ENCODE measurements at places on chromosomes 2 and 18.

GRCh38 chr2:168097431-168097830, 150.0 kb downstream of the STK39 start:
- DNase-seq, result no peak

DNA sequence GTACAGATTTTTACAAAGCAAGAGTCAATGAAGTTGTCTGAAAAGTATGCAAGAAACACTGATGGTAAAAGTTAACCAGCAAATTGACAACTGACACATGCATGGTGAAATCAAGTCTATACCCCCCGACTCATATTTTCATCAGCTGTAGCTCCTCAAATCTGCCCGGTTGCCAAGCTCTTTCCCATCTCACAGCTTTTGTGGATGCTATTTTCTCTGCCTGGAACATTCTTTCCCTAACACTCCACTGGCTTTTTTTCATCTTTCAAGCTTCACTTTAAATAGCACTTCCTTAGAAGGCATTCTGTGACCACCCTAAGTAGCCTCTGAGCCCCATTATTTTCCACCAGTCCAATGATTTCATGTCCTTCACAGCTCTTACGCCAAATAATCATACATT, 18.1 kb downstream of the NBAS start:
- DNase-seq, result no peak

DNA sequence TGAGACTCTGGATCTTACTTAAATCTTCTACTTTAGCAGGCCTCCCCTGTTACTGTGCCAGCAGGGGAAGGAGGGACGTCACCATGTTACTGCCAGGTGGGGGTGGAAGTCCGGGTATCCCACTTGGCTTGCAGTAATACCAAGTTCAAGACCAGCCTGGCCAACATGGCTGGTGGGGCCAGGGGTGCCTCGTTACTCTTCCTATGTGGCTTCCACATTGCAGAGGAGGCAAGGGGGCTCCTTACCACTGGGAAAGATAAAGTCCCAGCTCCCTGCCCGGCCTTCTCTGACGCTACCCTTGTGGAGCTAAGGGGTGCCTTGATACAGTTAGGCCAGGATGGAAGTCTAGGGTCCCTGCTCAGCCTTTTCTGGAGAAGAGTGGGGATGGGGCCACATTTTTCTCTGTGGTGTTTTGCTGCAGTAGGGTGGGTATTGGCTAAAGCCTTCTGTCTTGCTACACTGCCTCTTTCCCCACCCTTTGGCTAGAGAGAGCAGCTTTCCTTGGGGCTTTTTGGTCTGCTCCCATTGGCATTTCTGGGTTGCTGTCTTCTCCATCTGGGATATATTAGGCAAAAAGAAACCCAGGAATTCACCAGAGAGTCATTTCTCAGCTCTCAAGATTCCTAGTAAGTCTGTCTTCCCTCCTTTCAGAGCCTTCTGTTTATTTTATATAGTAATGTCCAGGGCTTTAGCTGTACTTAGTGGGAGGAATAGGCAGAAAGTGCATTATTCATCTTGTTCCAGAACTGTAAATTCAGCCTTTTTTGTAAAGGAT, 21.9 kb downstream of the ELMOD3 start:
- no peak for DNase-seq

- no peak for DNase-seq
Observed at GRCh38 chr2:128379021-128380015, 60.6 kb upstream of the HS6ST1 start.

DNA sequence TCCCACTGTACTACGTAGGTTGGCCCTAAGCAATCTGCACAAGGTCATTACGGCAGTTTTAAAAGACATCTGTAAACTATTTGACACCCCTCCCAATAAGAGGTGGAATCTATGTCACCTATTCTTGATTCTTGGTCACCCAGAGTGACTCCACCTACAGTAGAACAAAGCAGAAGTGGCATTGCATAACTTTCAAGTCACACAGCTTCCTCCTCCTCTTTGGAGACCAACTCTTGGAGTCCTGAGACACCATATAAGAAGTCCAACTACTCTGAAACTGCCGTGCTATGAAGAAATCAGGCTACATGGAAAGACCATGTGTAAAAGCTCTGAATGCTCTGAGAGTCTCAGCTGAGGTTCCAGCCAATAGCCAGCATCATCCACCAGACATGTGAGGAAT, 253.5 kb upstream of the CDH20 start:
- no peak for DNase-seq

DNA sequence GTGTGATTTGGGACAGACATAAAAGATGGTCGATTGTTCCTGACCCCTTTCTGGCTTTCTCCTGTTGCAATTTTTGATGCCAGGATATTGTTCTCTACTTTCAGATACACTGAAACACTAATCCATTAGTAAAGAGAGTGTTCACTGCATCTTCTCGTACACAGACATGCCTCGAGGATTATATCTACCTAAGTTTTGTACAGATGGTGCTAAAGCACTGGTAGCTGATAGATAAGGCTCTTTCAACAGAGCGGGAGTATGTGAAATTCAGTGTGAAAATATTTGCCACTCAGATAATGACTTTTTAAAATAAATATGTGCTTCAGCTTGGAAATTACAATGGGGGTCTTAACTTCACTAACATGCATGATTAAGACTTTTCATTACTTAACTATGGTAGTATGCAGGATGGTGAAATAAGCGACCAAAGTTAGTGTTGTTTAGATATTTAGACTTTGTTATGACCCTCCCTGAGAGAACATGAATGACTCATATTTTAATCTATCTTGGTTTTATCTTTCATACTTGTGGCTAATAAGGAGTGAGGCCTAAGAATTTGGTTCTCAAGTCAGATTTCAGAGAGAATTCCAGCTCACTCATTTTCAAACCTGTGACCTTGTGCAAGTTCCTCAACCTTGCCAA, 474.9 kb downstream of the NRXN1 start:
- DNase-seq, result no peak

DNA sequence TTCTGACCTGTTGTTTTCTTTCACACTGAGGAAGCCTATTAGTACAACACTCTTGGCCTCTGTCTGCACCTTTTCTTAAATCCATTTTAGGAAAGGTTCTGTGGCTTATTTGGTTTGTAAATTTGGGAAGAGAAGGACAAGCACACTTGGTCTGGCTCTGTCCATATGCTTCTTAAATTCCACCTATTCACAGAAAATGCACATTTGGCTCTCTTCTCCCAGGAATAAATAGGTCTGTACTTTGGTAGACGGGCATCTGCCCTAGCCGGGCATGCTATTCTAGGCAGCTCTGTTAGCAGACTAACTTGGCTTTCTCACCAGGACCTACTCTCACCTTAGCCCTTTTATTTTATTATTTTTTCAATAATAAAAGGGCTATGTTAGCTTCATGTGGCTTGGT, 1211.8 kb upstream of the SLC39A10 start:
- no peak for DNase-seq

DNA sequence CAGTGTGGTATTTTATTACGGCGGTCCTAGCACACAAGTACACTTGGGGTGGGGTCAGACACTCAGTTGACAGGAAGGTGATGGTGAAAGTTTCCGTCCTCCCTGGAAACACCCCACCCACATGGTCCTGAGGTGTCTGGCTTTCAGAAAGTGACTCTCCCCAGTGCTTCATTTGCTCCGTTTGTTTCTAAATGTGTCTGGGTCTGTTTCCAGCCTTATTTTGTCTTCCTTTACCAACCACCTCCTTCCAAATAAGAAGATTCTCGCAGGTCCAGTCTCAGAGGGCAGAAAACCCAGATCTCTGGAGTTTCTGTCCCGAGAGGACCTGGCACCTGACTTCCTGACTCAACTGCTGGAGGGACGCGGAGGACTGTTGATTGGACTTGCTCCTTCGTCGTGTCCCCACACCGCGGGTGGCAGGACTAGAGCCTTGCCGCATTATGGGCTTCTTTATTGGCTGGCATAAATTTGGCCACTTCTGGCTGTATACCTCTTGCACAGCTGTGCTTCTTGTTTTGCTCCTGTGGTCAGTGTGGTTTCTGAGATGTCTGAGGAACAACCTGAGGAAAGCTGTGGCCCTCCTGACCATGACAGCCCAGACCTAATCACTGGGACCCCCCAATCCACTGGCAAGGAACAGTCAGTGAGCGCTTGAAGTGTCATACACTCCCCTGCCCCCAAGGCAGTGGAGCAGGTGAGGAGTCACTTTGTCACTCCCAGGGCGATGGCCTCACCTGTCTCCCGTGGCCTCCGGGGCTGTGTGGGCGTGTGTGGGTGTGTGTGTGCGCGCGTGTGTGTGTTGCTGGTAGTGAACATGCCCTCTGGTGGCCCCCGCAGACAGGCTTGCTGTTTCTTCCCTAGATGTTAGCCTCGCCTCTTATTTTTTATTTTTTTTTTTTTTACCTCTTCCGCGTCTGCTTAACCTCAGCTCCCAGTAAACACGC, 45.6 kb downstream of the MEX3C start:
- no peak for DNase-seq

DNA sequence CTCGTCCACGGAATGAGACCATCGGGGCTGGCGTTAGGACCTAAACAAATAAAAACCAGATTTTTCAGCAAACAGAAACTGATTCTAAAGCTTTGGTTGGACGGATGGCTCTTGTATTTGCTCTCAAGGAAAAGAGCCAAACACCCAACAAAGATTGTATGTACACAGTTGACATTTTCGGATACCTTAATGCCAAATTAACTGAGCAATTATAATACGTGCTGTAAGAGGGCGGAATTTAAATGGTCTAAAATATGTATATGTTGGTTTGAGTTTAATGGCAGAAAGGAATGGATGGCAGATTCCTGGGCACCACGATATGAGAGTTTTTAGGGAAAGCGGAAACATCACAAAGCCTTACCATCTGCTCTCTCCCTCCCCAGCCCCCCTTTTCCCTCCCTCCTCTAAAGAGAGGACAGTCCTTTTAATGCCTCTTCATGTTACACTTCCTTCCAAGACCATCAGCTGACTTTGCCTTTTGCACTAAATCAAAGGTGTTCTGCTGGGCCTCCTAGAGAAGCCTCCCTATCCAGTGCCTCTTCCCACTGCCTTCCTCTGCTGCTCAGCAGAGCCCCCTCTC, 33.3 kb downstream of the STAT1 start:
- no peak for DNase-seq

DNA sequence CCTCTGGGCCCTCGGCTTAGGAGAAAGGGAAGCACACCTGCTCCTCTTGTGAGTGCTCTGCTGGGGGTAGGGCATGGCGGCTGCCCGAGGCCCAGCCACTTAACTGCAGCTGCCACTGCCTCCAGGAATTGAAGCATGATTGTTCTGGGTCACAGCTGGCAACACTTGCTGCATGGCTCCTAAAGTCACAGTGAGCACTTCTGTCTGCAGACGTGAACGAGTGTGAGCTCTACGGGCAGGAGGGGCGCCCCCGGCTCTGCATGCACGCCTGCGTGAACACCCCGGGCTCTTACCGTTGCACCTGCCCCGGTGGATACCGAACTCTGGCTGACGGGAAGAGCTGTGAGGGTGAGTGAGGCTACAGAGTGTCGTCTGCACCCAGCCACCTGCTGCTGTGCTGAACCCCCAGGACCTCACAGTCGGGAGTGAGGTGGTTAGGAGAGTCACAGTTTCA, 44.4 kb downstream of the FBLN7 start:
- DNase-seq, result peak; percentile 85

GRCh38 chr2:43898838-43899346, 60.1 kb downstream of the ABCG8 start:
- no peak for DNase-seq

- DNase-seq, result no peak
Observed at GRCh38 chr2:72291059-72291458, 143.4 kb upstream of the CYP26B1 start.

DNA sequence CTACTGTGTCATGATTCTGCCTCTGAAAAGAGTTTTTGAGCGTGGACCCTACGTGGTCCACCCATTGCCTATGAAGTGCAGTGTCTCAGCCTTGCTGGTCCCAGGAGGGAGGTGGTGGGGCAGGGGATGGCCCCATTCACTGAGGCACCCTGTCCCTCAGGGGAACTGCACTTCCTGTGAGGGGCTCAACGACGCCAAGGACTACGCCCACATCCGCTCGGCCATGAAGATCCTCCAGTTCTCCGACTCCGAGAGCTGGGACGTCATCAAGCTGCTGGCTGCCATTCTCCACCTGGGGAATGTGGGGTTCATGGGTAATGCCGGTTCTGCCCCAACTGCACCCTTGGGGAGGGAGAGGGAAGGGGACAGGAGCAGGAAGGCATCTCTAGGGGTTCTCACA, 42.5 kb downstream of the MYO7B start:
- no peak for DNase-seq

DNA sequence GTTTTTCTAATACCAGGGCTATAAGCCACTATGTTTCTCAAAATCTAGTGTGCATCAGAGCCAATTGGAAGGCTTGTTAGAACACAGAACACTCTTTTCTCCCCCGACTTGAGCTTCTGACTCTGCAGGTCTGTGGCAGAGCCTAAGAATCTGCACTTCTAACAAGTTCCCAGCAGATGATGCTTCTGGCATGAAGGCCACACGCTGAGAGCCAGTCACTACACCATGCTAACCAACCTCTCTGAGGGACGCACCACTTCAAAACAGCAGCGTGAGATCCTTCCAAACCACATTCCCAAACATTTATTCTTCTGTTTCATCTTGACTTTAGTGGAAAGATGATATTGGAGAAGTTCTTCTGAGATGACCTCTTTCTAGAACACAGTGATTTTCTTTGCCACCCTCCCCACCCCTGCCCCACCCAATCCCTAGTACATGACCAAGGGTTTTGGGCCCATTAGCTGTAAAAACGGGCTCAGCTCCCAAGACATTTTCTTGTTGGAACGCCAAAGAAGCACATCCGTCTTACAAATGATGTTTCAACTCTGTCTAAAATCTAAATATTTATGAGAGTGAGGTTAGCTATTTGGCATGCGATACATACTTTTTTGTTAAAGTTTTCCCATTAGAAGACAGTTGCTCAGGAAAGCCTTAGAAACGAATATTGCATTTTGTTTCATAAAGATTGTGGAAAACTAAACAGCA, 391.9 kb downstream of the TMEM182 start:
- no peak for DNase-seq

- DNase-seq, result no peak
Observed at GRCh38 chr2:112621790-112622527, 23.8 kb upstream of the SLC20A1 start.

GRCh38 chr2:240958366-240959213, 39.8 kb upstream of the SNED1 start:
- no peak for DNase-seq

DNA sequence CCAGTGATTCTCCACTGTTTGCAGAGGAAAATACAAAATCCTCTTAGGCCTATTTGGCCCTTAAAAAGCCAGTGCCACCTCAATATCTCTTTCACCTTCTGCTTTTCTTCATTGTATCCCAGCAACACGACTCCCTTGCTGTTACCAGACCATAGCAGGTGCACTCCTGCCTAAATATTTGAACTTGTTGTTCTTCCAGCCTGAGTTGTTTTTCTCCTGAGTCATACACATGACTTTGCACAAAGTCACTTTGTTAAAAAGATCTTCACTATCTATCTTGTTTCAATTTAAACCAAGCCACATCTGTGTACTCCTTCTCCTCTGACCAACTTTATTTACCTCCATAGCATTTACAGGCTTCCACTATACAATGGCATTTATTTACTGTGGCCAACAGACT, 103.6 kb downstream of the LRRTM4 start:
- no peak for DNase-seq

- no peak for DNase-seq
Observed at GRCh38 chr2:120236791-120237190, 13.6 kb upstream of the TMEM185B start.
